ENCODE measurements at places on chromosomes 2 and 18.
A peak's percentile ranks its signal among the peaks of the same experiment; 100 is the strongest.

GRCh38 chr2:237352279-237352845, 61.6 kb downstream of the COL6A3 start:
- DNase-seq: no peak

DNA sequence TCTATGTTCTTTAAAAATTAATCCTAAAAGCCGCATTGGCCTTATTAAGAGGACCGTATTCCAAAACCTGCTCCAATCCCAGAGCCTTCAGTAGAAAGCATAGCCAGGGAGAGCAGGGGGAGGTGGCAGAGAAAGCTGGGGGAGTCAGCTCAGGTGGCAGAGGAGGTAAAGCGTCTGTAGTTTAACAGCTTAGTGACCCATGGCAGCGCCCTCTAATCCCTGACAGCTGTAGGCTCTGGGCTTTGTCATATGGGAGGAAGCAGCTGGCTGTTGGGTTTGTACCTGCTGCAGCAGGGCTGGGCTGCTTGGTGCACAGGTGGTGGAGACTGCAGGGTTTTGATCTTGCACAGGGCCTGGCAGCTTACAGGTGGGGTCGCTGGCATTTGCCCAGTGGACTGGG, 50.6 kb downstream of the THNSL2 start:
- DNase-seq: no peak

DNA sequence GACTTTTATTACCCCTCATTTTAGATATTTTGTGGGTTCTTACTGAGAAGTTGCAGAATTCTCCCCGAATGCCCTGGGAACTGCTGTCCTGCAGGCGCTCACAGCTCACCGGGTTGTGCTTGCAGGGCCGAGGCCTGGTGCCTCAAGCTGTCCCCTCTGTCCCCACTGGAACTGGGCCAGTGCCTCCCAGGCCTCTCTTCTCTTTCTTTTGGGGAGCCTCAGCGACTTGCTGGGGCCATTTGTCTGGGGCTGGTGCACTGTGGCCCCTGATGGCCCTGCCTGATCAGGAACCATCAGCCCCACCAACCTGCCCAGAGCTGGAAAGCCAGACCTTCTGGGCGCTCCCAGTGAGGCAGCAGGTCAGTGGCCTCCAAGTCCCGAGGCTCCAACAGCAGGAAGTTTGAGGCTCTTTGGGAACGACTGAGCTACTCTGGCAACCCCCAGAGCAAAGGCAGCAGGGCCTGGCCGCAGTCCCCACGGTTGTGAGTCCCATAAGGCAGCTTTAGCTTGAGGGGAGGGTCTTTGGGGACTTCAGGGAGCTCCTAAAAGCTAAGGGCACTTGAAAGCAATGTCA, 14.7 kb upstream of the NEU4 start:
- DNase-seq: no peak

- DNase-seq: no peak
These were observed 193.3 kb upstream of the KLHL14 start for GRCh38 chr18:32966141-32966540.

- DNase-seq: peak; percentile 79
These were observed 795 bp downstream of the METTL21A start for GRCh38 chr2:207624185-207625013.

DNA sequence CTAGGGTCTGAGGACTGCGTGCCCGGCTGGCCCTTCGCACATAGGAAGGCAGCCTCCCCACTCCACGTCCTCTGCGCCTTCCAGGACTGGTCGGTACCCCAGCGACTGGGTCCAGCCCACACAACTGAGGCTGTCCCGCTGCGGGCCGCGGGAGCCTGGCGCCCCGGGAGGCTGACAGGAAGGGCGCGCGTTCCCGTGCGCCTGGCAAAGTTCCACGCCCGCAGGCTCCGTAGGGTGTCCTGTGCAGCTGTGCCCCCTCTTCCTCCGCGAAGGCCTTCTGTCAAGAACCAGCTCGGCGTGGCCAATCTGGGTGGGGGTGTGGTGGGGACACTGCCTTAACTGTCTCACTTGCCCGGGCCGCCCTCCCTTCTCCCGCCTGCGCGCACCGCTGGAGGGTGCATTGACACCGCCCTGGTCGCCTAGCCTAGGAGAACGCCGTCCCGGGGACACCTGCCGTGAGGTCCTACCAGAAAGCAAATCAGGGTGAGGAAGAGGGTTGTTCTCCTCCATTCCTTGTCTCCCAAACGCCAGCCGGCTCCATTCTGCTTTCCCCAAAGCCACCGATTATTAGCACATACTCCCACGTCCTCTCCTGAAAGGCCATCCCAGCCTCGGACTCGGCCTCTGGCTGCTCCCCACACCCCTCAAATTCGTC, 618 bp upstream of the LYPD1 start:
- DNase-seq: no peak

DNA sequence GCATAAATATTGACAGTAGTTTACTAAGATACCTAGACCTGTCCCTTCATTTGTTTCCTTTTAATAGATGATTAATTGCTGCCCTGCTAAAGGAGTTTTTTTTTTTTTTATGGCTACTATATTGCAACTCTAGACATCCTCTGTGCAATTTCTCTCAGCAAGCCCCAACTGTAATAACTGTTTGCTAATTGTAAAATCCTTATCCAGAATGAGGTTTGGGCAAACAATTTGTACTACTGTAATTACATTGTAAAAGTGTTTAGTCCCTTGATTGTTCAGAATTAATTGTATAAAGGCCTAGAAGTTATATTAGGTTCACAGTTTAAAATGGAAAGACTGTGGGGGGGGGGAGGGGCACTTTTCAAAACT, 3.7 kb upstream of the MEIS1 start:
- DNase-seq: no peak

DNA sequence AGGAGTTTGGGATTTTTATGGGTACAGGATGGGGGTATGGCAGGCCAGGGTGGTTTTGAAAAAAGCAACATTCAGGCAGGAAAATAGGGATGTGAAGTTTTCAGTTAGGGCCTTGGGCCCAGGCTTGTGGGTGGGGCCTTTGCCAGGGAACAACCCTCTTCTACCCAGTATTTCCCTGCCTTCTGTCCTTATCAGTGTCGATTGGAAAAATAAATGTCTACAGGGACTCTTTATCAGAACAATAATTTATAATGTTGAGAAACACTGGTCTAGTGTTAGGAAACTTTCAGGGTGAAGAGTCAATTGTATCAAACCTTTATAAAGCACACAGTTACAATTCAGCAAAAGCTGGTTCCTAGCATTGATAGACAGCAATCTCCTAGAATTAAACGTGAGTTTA, 214.1 kb upstream of the NABP1 start:
- no peak for DNase-seq

DNA sequence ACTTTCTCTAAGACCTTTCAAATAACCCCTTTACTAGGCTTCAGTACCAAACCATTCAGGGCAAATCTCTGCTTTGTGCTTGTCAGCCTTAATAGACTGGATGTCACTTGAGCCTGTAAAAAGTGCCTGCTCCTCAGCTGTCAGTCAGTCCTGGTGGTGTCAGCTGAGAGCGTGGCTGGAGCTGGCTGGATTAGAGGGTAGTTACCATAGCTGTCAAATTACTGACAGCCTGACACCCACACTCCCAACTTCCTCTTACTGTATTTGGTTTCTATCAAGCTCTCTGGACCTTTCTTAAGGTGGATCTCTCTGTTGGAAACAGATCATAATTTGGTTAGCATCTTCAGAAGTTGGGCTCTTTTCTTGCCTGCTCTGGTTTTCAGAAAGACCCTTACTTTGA, 371.4 kb upstream of the ATP5MC3 start:
- no peak for DNase-seq

DNA sequence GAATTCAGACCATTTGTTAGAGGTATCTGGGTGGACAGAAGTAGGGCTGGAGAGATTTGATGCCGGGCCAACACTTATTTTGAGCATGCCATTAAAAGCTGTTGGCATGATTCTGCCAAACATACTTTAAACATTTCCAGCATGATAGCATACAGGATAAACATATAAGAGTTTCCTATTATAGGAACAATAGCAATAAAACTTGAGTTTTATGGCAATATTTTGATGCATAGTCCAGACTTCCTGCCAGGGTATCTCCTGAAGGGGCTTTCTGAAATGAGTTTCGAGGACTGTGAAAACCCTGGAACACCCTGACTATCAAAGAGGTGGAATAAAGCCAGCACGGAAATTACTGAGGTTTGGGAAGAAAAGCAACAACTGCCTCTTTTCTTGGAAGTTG, 1398.0 kb upstream of the NXPH2 start:
- DNase-seq: no peak

- no peak for DNase-seq
These were observed 19.8 kb downstream of the YWHAQ start for GRCh38 chr2:9610781-9611548.

GRCh38 chr18:80249217-80250093, 2.1 kb upstream of the PARD6G start:
- DNase-seq: no peak

DNA sequence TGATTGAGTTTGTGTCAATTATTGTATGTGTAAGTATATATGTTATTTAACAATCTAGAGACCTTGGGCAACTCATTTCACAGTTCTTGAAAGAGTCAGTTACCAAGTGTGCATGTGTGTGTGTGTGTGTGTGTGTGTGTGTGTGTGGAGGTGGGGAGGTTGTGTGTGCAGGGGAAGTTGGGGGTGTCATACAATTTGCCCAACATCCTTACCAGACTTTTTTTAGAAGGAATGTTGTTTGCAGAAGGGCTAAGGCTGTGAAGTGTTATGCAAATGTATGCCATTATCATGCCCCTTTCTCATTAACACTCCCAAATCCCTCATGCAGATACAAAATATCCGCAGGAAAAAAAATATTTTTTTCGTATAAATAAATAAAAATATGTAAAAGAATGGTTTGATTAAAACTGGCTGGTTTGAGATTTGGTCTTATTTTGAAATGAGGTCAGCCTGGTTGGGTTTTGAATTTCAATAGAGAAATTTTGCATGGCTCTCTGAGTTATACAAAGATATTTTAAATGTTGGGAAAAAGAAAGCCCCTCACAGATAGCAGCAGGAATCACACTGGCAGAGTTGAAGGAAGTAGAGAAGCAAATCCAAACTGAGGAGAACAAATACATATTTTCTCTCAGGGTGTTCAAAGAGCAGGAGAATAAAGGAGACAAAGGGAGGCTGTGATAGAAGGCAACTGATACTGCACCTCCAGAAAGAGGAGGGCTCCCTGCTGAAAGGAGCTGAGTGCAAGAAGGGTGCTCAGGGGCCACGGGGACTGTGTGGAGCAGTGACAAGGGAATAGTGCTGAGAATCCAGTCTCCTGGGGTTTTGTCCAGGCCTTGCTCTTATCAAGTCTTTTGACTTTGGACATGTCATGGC, 1365.5 kb upstream of the CELF4 start:
- DNase-seq: no peak
